ENCODE measurements at places on chromosomes 16 and 17. TPM values are rescaled to one million over a fixed set of nuclear protein-coding genes. Genes with fewer than 3 reads are reported as not detected.

DNA sequence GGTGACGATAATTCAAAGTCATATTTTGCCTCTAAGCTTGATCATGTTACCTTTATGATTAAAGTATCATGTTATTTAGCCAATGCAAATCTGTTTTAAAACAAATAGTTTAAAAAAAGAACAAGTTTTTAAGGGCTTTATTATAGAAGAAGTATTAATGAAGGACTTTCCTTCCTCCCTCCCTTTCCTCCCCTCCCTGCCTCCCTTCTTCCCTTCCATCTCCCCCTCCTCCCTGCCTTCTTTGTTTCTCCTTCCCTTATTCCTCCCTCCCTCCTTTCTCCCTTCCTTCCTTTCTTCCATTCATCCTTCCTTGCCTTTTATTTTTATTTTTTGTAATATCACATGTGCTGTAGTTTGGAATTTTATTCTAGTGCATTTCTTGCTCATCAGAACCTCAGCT lies 26.4 kb downstream of the NQO1 start:
- DNase-seq: no peak

DNA sequence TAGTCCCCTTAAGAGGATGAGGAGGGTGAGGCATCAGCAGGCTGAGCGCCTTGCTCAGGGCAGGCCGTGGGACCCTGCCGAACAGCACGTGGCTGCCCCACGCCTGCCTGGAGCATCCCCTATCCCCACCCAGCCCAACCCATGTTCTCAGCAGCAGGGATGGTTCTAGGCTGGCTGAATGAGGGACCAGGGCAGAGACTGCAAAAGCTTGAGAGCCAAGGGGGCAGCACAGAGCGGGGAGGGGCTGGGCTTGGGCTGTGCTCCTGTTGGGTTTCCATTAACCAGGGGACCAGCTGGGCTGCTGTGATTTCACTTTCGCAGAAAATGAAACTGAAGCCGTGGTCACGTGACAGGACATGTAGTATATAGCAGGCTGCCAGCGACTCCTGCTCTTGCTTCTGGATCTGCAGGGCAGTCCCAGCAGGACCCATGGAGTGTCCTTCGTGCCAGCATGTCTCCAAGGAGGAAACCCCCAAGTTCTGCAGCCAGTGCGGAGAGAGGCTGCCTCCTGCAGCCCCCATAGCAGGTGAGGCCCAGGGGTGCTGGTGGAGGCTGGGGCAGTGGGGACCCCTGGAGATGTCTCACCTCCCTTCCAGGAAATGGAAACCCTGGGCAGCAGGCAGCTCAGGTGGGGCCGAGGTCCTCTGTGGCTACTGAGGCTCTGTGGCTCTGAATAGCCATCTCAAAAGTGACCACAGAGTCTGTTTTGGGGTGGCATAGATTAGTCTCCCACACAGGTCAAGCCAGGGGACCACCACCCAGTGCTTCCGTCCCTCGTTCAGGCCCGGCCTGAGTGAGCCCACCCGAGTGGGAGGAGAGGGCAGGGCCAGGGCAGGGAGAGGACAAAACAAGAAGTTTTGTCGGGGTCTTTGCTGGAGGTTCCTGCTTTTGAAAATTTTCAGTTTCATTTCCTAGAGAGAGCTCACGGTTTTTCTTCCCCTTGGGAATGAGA lies 2.9 kb downstream of the RNF213 start:
- DNase-seq: peak; percentile 98

GRCh38 chr16:31269541-31269940 lies 9.8 kb downstream of the ITGAM start:
- DNase-seq: no peak

Gene C17orf113
- total RNA-seq: 1.1 TPM

DNA sequence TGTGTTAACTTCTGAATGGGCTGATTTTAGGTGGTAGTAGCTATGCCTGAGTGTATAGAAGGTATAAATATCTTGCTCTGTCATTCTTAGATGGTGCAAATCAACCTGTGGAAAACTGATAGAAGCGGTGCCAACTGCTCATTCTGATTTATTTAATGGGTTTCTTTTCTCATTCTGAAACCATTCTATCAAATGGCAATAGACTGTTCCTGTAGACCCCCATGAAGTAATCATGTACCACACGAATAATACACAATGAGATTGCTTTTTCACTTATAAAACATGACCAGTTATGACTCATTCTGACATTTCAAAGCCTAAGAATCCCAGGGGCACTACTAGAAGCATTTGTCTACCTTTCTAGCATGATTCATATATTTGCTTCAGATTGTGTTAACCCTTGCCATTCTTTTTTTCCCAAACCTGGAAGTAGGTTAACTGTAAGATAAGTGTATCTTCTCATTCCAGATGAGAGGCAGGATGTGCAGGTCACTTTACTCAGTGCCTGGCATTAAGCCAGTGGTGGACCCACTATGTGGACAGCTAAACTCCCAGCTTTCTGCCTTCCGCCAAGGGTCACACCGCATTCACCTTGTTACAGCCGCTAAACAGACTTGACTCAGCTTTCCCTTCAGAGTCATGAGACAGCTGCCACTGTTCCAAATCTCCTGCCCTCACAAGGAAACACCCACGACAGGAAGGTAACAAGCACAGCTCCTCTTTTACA lies 16.4 kb upstream of the SLC16A11 start:
- DNase-seq: peak; percentile 59

DNA sequence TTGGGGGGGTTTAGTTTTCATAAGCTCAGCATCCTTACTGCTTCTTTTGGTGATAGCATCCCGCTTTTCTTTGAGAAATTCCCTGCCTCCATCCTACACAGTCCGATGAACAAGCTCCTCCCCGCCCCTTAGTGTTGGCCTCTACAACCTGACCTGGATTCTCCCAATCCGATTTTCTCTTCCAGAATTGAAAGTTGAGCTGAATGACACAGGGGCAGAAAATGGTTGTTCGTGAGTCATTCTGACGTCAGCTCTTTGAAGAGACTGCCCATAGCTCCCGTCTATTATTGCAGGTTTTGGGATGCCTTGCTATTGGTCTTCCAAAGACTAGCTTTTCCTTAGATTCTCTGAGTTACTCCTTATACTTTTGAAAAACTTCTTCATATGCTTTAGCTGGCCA lies 279.7 kb downstream of the SLC39A11 start:
- DNase-seq: no peak

Gene WRAP53
- 18.1 TPM for total RNA-seq

Gene C16orf92
- total RNA-seq: not detected

DNA sequence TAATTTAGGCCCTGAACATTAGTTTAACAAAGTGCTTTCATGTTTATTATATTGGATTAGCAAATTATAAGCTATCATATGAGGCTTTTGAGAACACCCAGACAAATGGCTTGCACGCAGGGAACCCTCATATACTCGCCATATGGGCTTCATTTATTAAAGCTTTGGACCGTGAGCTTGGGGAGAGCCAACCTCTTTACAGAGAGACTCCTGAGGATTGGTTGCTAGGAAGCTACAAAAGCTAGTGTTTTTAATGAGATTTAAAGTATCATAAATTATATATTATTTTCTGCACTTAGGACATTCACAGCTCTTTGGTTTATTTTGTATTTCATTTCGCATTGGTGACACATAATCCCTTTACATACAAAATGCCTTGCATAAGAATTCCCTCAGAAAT lies 193.8 kb upstream of the TOX3 start:
- no peak for DNase-seq

Gene ESRP2
- 21.1 TPM for total RNA-seq

DNA sequence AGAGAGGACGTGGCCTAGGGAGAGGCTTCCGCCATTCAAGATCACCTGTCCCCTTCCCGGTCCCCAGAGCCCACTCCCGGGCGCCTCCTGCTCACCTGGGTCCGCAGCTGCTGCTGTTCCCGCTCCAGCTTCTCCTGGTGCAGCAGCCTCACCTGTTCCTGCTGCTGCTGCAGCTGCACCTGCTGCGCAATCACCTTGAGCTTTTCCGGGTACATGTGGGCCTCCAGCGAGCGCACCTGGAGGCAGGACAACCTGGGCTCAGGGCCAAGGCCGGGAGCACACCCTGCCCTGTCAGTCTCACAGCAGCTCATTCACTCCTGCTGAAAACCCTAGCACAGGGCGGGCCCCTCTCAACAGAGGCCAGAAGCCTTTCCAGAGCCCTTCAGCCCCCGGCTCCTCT lies 12.5 kb downstream of the TFAP4 start:
- DNase-seq: no peak

Gene HAP1
- total RNA-seq: 0.08 TPM

DNA sequence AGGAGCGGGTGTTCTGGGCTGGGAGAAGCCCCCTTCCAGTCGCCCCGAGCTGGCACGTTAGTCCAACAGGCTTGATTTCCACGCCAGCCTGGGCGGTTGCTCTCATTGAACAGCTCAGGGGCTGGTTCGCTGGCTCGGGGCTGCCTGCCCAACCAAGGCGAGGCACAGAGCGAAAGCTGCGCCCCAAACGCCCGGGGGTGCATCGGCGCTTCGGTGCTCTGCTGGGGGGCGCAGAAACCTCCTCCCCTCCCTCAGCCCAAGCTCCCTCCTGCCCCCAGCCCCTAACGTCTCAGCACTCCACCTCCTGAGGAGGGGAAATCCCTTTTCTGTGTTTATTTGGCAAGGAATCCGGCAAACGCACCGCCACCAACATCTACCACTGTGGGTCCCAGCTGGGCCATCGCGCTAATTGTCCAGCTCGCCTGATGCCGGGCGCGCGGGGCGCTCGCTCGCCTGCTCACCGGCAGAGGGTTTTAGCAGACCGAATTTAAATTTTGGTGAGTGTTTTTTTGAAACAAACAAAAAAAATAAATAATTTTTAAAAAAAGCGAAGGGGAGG lies 29.5 kb upstream of the RBFOX1 start:
- DNase-seq: no peak

DNA sequence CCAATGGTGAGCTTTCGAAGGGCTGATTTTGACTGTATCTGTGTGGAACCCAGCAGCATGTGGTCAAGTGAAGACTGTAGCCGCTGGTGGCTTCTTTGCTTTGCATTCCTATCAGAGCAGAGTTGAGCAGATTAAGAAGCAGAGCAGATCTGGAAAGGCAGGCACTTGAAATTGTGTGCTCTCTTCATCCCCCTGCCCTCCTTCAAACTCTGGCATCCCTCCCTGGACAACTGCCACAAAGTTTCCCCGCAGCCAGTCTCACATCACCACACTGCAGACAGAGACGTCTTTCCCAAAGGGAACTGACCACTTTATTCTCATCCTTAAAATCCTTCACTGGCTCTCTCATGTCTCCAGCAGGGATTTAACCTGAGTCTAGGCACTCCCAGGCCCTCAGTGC lies 237.1 kb upstream of the DYNLRB2 start:
- DNase-seq: no peak

GRCh38 chr16:53690771-53691170 lies 12.9 kb downstream of the RPGRIP1L start:
- DNase-seq: no peak

- no peak for DNase-seq
These were observed 26.7 kb downstream of the VAC14 start for GRCh38 chr16:70774261-70774660.

Gene KRTAP2-1
- not detected for total RNA-seq

- DNase-seq: no peak
These were observed 86.8 kb downstream of the WWP2 start for GRCh38 chr16:69848637-69849545.

DNA sequence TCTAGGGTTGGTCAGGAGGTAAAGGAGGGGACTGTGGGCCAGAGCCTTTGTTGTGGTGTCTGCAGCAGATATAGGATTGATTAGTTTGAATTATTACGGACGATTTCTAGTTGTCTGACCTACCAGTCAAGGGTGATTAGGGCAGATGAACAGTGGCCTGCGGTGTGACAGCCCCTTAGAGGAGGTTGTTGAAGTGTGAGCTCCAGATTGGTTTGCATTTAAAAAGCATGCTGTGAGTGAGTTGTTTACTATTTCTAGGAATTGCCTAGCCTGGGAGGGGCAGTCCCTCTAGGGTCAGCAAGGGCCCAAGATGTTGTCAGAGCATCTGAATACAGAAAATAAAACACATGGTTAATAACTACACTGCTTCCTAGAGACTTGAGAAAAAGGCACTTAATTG lies 108.8 kb downstream of the ARHGAP44 start:
- no peak for DNase-seq

DNA sequence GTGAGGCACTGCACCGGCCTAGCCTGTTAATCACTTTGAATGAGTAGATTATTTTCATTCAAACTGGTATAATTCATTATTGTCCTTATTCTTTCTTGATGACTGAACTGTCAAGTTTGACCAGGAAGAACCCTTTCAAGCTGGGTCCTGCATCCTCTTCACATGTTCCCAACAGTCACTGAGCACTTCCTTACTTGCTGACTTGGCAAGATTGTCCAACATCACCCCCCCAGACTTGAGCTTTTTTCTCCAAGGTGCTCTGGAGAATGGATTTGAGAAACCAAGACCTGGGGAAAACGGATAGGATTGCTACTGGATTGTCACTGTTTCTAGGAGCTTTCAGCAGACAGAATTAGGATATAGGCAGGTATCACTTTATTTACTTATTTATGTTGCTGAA lies 55.1 kb upstream of the GSG1L start:
- no peak for DNase-seq

Gene TBC1D3G
- total RNA-seq: not detected

Data from HepG2 (cell line).